ENCODE measurements at places on chromosomes 12 and 14.
A peak's percentile ranks its signal among the peaks of the same experiment; 100 is the strongest.

DNA sequence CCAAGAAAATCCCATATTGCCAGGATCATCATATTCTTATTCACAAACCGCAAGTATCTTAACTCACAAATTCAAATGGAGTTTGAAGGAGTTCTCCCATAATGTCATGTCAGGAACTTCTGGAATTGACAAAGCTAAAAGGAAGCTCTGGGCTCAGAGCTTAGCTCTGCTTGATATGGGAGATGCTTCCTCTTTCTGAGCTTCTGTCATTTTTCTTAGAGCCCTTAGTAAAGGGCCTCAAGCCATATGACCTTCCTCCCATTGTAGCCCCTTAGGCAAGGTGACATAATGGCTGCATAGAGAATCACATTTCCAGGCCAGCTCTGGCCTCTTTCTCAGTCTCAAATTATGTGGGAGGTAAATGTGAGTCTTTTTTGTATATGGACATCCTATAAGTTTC lies 40.9 kb downstream of the SLC4A8 start:
- DNase-seq = no peak

DNA sequence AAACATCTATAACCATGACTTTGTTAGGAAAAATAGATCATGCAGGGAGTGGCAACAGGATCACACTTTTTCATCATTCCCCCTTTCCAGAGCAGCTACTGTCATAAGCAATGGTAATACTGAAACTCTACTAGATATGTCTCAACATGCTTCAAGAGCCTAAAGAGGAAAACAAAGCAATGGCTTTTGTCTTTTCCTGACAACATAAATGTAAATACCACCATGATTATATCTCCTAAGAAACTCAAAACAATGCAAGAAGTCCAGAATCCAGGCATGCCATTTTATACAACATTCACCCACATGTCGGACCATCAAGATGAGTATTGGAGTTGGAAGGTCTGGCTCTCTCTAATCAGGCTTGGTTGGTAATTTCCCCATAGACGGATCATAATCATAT lies 78.7 kb downstream of the KIF21A start:
- no peak for DNase-seq

DNA sequence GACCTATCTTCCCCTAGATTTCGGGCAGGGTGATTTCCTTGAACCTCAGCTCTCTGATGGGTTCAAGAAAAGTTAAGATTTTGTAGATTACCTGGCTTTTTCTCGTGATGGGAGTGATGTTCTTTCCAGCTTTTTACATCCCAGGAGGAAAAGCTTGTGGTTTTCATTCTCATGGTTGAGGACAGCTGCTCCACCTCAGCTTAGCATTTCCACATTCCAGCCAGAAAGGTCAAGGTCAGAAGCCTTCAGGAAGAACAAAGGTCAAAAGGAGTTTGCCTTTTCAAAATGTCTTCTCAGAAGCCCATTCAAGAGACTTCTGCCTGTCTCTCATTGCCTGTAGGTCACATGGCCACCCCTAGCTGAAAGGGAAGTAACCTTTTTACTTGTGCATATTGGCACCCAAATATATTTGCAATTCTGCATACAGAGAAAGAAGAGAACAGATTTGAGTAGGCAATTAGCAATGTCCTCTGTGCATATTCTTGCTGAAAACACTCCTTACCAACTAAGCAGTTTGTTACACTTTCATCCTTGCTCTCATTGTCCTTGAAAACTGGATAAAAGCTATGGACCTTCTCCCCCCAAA lies 6.6 kb upstream of the ADGRD1 start:
- DNase-seq = no peak

GRCh38 chr14:21527318-21527679 lies 1.2 kb upstream of the SALL2 start:
- no peak for DNase-seq

- no peak for DNase-seq
These were observed 26.6 kb downstream of the ZNF410 start for GRCh38 chr14:73913256-73913655.

DNA sequence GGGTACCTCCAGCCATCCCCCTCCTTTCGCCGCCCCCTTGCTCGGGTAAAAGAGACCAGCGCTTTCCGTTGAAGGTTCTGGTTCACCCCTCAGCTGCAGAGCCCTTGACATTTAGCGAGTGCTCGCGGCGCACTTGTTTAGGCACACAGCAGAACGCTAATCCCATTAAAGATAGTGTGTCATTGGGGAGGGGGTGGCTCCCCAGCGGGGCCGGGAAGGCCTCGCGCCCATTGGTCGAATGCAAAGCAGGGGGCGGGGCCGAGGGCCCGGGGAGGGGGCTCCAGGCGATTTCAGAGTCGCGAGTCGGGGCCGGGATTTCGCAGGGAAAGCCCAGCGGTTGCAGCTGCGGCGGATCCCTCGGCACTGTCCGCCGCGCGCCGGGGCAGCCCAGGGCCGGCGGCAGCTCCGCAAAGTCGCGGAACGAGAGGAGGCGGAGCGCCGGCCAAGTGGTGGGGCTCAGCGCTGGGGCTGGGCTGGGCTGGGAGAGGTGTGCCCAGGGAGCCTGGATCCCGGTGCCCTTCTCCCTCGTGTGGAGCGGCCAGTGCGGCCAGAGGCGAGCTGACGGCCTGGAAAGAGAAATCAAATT lies 122.9 kb downstream of the TSPAN9 start:
- DNase-seq = peak; percentile 89
